ENCODE measurements at places on chromosomes 2 and 18.

DNA sequence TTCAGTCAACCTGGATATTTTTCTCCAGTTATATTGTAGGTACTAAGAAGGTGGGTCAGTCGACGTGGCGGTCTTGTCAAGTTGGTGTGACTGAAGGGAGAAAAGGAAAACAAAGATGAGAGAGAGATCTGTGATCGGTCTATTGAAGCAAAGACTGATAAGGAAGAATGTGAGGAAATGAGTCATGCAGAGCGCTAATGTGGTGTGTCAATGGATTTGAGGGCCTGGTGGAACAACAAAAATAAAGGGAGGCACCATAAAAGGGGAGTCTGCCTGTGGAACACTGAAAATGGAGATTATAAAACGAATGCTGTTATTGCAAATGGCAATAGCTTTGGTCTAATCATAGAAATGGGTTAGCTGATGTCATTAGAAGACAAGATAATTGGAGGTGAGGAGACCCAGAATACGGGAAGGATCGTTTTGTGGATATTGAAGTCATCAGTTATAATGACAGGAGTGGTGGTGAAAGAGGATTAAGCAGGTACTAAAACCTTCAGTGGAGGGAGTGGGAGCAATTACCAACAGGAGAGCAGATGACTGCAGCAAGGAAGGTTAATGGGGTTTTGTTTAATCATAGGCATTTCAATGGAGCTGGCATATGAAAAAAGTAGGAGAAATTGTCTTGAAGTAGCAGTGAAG is 599.1 kb upstream of the FSHR start:
- no peak for DNase-seq

- no peak for DNase-seq
Observed at GRCh38 chr18:10441472-10441871, 13.0 kb upstream of the APCDD1 start.

GRCh38 chr2:20326163-20326780 is 24.4 kb downstream of the PUM2 start:
- peak; percentile 59 for DNase-seq

DNA sequence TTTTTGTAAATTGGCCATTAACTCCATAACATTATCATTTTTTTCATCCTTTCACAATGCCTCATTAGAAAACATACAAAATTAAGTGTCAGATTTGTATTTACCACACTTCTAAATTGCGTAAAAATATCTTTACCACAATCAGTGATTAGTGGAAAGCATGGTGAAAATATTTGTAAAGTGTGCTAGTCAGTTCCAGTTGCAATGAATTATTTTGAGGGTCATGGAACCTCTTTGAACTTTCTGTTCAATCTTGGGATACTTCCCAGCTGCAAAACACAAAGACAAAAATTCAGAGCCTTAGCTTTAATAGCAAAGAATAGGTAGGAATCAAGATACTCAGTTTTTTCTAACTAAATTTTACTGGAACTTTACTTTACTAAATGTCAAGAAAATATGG is 4.0 kb upstream of the COL3A1 start:
- no peak for DNase-seq

- DNase-seq = no peak
Observed at GRCh38 chr2:238924032-238924431, 76.1 kb downstream of the TWIST2 start.

DNA sequence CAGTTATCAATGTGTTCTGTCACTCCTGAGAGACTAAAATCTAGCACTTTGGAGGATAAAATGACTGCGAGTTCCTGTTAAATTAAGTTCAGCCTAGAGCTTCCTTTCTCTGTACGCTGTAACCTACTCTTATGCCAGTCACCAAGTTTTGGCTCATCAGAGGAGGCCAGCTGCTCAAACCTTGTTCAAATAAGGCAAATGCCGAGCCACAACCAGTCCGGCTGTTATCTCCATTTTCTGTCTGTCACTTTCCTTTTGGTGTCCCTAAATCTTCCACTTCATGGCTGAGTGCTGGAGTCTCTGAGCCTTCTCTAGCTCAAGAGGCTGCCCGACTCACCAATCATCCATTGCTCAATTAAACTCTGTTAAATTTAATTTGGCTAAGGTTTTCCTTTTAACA is 33.5 kb upstream of the PXDN start:
- no peak for DNase-seq

GRCh38 chr18:48022531-48023329 is 92.3 kb upstream of the SMAD2 start:
- DNase-seq = no peak

- no peak for DNase-seq
Observed at GRCh38 chr2:118633371-118634018, 214.0 kb downstream of the EN1 start.

- no peak for DNase-seq
Observed at GRCh38 chr2:44943693-44944101, 2.2 kb downstream of the SIX3 start.

DNA sequence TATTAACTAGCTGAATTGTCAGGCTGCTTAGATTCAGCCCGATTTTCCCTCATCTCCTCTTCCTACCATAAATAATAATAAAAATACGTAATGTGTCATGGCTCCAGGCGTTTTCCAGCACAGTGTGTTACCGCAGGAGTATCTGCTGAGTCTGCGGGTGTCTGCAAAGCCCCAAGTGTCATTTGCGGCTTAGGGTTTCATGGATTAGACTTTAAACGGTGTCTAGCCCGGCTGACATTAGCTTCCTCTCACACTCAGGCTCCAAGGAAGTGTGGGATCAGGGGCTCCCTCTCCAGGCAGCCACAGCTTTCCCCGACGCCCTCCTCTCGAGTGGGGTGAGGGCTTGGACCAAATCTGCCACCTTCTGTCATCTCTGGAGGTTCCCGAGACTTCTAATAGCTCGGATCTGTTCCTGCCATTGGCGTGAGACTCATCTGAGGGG is 14.1 kb upstream of the HOXD1 start:
- no peak for DNase-seq

- no peak for DNase-seq
Observed at GRCh38 chr2:203569677-203570316, 34.7 kb upstream of the RAPH1 start.

- no peak for DNase-seq
Observed at GRCh38 chr2:23703037-23703582, 223.8 kb downstream of the ATAD2B start.

DNA sequence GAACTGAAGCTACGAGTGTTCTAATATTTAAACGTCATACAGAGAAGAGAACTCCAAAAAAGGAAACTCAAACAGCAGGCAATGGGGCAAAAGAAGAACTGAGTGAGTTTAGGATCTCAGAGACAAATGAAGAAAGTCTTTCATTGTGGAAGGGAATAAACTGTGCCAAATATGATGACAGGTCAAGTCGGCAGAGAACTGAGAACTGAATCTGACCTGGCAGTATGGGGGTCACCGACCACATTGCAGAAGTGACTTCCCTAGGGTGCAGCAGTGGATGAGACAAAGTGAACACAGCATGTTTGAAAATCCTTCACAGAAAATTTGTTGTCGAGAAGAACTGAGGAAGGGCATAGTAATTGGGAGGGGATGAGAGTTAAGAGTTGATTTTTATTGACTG is 55.9 kb downstream of the TTC21B start:
- no peak for DNase-seq

DNA sequence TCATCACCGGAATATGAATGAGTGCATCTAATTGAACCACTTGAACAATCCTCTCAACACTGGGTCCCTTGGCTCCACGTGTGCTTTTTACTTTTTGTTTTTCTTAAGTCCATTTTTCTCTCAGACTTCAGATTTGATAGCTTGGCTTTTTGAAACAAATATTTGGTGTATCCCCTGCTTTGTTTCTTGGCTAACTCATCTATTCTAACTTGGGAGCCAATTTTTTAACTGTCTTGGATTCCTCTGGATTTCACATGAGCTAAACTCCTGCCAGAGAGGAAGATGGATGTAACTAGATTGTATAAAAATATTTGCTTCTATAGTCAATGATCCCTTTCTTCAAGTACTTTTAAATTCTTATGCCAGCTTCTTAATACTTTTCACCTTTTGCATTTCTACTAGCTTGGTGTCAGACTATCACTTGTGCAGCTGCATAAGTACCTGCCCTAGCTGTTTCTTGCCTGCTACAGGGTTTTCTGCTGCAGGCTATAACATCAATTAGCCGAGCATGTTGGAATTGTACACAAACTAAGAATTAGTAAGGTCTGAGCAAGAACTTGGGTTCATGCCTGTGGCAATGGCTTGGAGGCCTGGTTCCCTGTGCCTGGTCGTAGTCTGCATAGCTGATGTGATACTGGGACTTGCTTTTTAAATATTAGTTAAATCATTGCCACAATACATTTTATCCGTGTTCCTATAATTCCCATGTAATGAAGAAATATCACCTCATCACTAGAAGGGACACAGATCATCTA is 281.5 kb downstream of the EN1 start:
- no peak for DNase-seq

GRCh38 chr18:37321582-37322491 is 243.8 kb downstream of the CELF4 start:
- DNase-seq = no peak

GRCh38 chr2:188511346-188511745 is 219.7 kb downstream of the GULP1 start:
- DNase-seq = no peak

GRCh38 chr2:30459140-30459539 is 12.1 kb downstream of the LCLAT1 start:
- DNase-seq = no peak

- no peak for DNase-seq
Observed at GRCh38 chr18:5975111-5976002, 80.0 kb upstream of the TMEM200C start.

DNA sequence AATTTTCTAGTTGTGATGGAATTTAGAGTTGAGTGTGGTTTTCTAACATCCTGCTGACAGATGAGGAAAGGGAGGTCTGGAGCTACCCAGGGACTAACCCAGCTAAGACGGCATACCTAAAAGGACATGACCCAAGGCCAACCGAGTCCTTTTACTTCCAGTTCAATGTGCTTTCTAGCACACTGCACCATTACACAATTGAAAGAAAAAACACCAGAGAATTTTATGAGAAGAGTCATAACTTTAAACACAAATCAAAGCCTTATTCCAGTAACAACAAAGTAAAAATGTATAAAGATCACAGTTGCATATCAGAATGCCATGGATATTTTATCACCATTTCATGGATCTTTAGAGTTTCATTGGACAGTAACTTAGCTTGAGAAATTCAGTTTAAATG is 480.3 kb downstream of the MEIS1 start:
- DNase-seq = no peak

DNA sequence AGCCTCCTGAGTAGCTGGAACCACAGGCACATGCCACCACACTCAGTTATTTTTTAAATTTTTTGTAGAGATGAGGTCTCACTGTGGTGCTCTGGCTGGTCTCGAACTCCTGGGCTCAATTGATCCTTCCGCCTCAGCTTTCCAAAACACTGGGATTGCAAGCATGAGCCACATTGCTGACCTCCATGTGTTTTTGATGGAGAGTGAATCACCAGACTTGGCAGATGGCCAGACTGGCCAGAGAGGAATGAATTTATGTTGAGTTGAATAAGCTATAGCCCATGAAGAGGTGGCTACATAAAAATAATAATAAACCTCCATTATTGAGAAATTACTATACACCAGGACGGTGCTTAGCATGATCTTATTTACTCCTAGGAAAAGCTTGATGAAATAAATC is 91.5 kb downstream of the MREG start:
- no peak for DNase-seq
